ENCODE measurements at places on chromosomes 11 and 22. TPM values are rescaled to one million over a fixed set of nuclear protein-coding genes. Genes with fewer than 3 reads are reported as not detected.

DNA sequence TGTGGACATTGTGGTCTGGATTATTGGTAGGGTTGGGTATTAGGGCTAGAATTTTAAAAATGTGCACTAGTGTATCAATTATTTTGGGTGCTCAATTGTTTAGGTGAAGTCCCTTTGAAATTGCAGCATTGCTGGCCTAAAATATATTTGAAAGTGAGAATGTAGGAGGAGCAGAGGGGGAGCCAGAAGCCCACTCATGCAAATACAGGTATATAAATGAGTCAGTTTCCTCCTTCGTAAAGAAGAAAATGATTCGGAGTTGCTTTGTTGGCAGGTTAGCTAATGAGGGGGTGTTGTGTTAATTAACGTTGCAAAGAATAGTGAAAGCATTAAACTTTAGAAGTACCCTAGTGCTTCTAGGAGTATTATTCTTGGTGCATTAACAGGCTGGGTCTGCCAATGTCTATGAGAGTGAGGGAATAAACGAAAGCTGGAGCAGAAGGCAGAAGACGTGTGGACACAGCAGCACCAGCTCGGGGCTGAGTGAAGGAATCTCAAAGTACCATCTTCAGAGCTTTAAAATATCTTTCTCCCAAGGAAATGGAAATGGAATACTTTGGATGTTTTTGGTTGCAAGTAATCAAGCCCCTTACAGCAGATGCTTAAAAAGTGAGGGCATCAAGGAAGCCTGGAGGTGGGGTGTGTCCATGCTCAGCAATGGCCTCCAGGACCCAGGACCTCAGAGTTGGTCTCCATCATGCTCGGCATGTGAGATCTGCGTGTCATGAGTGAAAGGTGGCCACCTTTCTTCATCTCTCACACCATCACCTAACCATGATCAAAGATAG lies 522.9 kb downstream of the NTM start:
- no peak for DNase-seq

The UNC93B1 gene
- 66.8 TPM for total RNA-seq

DNA sequence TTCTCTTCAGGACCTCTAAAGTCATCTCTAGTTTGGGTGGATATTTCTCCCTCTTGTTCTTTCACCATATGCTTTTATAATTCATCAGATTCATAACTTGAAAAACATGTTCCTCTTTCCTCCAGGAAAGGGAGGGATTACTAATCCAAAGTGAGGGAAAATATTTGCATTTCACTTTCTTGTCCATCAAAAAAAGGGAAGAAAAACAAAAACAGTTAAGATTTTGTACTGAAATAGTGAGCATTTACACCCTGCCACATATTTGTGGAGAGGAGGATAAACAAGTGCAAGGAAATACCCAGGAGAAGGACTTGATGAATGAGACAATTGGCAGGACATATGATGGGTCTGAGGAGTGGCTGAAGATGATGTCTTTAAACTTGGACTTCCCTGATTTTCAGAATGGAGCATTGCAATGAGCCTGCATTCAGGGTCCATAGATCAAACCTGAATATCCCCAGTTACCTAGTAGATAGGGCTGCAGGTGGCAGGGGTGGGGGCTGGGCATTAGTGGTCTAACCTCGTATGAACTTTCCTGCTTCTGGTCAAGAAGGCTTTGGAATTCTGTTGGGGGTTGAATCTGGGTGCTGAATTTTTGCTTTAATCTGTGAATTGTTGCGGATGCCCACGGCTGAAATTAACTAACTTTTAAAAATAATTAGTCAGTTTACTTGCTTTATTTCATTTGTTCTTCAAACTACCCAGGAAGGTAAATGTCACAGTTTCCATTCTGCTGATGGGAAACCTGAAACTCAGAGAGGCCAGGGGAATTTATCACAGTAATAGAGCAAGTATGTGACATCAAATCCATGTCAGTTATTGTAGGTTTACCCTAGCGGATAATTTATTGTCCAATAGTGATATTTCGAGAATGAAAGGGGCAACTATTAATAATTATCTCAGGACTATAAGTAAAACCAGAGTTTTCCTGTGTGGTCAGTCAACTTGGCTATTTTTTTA lies 36.9 kb upstream of the TMEM123 start:
- no peak for DNase-seq

GRCh38 chr22:46754110-46754799 lies 8.2 kb upstream of the TBC1D22A start:
- DNase-seq, result peak; percentile 91

DNA sequence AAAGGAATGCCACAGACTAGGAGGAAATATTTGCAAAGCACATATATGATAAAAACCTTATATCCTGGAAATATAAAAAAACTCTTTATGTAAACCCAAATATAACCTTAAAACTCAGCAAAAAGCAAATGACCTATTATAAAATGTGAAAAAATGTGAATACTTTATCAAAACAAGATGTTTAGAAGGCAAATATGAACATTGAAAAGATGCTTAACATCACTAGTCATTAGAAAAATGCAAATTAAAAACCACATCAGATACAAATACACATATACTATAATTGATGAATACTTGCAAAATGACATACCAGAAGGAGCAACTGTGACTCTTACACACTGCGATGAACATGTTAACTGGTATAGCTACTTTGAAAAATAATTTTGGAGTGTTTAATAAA lies 511.2 kb upstream of the LRRC4C start:
- DNase-seq, result no peak

GRCh38 chr11:118572981-118573550 lies 857 bp downstream of the ARCN1 start:
- DNase-seq, result peak; percentile 40

DNA sequence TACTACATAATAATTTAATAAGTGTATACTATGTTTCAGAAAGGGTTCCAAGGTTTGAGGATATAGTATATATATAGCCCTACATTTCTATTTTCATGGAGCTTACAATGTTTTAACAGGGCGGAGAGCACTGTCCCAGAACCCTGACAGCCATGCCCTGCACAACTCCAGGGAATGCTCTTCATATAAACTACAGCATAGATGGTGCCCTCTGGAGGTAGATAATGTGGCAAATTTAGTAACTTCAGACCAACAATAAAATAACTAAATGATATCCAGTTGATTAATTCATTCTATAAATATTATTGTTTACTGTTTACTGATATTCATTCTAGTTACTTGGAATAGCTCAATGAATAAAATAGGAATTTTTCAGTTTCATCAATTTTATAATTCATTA lies 693.7 kb upstream of the CCDC179 start:
- DNase-seq, result peak; percentile 37

GRCh38 chr11:12792590-12792989 lies 118.4 kb downstream of the TEAD1 start:
- peak; percentile 80 for DNase-seq

DNA sequence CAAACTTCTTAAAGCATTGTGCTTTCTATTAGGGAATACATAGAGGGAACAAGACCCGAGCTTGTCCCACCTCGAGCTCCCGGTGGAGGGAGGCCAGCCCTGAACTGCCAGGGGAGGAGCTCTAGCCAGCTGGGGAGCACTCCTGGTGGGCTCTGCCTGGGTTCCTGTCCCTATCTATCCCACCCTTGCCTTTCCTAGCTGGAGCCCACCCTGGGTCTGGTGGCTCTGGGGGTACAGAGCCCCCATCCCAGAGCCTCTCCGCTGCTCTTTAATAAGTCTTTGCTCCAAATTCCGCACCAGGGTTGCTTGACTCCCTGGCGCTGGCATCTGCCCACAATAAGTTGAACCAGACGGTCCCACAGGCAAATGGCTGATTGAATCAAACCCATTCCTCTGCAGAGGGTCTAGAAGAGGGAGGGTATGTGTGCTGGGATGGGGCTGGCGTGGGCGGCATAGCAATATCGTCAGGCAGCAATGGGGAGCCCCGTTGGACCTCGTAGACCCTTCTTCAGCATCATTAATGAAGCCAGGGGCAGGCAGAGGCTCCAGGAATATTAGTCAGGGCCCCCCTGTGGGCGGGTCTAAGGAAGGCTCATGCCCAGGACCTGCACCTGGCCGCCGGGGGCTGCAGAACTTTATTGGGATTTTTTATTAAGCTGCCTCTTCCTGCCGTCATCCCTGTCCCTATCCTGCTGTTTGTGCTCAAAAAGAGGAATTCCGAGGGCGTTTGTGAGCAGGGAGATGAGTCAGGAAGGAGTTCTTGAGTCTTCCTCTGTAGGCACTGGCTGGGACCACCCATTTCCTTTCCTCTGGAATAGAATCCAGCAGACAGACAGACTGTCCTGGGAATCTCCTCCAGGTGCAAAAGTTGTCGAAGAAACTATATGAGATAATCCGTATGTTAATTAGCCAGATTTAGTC lies 38.5 kb upstream of the RIC3 start:
- DNase-seq, result no peak

DNA sequence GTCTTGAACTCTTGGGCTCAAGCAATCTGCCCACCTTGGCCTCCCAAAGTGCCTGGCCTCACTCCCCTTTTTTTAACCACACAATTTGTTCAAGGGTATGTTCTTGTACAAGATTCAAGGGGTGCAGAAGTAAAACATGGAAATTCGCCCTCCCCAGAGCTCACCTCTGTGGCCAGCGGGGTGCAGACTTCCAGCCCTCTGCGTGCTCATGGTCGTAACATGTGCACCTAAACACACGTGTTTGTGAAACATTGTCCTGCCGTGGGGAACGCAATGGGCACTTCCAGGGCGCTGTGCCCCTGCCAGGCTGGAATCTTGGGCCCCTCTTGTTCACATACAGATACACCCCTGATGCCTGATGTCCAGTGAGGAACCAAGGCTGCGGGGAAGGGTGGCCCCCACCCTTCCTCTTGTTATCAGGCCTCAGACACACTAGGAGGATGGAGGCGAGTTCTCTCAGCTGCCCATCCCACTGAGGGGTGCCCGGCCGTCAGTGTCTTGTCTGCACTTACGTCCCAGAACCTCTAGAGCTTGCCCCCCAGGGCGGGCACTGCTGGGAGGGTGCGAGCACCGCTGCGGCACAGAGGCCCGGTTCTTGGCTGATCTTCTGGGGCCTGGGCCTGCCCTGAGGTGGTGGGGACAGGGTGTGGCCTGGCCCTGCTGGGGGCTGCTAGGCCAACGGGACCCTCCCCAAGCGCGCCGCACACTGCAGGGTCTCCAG lies 4.1 kb upstream of the EPS8L2 start:
- no peak for DNase-seq

GRCh38 chr11:109968781-109969180 lies 124.4 kb upstream of the ZC3H12C start:
- DNase-seq, result no peak

GRCh38 chr11:73210916-73211667 lies 7.0 kb upstream of the P2RY2 start:
- DNase-seq, result no peak

DNA sequence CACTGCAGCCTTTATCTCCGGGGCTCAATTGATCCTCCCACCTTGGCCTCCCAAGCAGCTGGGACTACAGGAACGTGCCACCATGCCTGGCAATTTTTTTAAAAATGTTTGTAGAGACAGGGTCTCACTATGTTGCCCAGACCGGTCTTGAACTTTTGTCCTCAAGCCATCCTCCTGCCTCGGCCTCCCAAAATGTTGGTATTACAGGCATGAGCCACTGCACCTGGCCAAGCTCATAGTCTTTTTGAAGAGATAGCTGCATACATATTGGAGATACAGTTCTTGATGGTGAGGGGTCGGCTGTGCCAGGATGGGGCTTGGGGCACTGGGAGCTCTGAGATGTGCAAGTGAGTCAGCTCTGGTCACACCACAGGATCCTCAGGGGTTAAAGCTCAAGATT lies 53.2 kb downstream of the CHRDL2 start:
- DNase-seq, result no peak

The TEX12 gene
- total RNA-seq, result 0.69 TPM

The OSBPL5 gene
- total RNA-seq, result 51.5 TPM

GRCh38 chr11:69213316-69213715 lies 57.6 kb downstream of the SMIM38 start:
- DNase-seq, result no peak
